ENCODE measurements at places on chromosomes 5 and 9.

- no peak for DNase-seq
Observed at GRCh38 chr9:112558978-112559377, 72.4 kb downstream of the KIAA1958 start.

DNA sequence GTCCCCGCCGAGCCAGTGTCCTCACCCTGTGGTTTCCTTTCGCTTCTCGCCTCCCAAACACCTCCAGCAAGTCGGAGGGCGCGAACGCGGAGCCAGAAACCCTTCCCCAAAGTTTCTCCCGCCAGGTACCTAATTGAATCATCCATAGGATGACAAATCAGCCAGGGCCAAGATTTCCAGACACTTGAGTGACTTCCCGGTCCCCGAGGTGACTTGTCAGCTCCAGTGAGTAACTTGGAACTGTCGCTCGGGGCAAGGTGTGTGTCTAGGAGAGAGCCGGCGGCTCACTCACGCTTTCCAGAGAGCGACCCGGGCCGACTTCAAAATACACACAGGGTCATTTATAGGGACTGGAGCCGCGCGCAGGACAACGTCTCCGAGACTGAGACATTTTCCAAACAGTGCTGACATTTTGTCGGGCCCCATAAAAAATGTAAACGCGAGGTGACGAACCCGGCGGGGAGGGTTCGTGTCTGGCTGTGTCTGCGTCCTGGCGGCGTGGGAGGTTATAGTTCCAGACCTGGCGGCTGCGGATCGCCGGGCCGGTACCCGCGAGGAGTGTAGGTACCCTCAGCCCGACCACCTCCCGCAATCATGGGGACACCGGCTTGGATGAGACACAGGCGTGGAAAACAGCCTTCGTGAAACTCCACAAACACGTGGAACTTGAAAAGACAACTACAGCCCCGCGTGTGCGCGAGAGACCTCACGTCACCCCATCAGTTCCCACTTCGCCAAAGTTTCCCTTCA, 1.4 kb downstream of the GLIS3 start:
- peak; percentile 69 for DNase-seq

- DNase-seq = no peak
Observed at GRCh38 chr9:136228107-136228875, 17.3 kb downstream of the QSOX2 start.

DNA sequence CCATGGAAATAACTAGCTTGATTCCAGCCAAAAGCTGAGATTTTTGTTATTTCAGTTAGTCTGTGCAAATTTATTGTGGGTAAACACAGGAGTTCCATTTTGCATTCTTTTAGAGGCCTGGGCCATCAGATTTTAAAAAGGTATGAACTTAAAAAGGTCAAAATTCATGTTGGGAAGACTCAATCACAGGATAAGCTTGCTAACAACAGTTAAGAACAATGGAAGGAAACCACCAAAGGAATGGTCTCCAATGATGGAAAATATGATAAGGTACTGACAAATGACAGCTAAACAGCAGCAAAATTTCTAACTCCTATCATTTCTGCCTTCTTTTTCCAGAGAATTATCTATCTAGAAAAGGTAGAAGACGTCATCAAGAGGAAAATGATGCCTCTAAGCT, 16.0 kb downstream of the ABITRAM start:
- DNase-seq = no peak

- no peak for DNase-seq
Observed at GRCh38 chr9:82891321-82891720, 171.6 kb downstream of the RASEF start.

GRCh38 chr5:79002374-79002773, 17.3 kb upstream of the ARSB start:
- no peak for DNase-seq

- DNase-seq = no peak
Observed at GRCh38 chr9:83473488-83473971, 64.7 kb downstream of the FRMD3 start.

DNA sequence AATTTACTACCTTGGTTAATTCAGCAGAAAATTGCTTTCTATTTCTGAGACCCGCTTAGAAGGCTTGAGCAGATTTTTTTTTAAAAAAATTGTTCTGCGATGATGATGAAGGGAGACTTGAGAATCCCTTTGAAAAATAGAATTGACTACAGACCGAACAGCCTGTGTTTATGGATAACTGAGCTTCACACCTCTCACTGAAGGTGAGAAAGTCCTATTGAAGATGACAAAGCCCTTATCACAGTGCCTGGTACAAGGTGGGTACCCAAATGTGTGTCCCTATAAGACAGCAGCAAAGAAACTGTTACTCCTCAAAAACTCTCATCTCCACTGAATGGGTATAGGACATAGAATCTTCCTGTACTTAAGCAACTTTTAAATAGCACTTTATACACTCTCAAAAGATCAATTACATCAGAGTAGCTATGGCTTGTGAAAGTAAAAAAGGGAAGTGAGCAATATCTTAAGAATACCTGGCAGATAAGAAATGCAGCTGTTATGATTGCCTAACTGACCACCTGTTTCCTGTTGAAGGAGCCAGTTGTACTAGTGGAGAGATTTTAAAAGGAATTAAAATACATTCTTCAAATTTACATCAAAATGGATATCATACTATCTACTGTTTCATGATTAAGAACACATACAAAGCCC, 419.7 kb downstream of the CHSY3 start:
- DNase-seq = no peak

DNA sequence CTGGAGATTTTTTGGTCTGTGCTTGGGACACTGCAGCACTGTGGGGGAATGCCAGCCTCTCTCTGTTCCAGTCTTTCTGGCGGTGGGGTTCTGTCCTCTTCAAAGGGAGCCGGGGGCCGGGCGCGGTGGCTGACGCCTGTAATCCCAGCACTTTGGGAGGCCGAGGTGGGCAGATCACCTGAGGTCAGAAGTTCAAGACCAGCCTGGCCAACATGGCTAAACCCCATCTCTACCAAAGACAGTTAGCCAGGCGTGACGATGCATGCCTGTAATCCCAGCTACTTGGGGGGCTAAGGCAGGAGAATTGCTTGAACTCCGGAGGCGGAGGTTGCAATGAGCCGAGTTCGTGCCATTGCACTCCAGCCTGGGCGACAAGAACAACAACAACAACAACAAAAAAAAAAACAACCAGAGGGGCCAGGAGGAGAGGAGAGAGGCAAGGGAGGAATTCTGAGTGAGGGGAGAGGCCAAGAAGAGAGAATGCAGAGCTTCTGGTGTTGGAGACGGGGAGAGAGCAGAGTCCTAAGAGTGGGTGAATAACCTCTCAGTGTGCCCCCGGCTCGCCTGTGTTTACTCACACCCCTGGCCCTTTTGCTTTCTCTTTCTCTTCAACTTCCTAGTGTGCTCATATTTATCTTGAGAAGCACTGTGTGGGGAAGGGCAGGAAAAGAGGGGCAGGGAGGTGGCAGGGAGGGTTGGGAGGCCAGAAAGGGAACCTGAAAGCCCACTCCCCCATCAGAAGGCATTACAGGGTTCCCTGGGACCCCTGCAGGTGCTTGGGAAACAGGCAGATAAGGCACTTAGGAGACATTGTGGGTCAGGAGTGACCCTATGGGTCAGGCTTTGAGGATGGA, 3.2 kb upstream of the SET start:
- no peak for DNase-seq

- no peak for DNase-seq
Observed at GRCh38 chr5:131386779-131387178, 122.9 kb downstream of the CDC42SE2 start.

DNA sequence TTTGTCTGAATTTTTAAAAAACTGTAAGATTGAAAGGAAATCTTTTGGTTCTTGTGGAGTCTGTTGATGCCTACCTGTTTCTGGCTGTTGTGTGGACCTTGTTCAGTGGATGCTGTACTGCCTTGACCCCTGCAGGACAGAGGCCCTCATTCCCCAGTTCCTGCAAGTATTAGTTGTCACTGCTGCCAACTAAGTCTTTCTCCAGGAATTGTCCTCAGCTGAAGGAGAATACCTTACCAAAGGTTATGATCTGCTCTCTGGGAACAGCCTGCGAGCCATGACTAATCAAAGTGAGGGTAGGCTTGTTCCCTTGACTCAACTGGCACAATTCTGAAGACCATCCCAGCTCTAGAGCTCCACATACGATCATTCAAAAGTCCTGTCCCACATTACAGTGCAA, 145.3 kb upstream of the FST start:
- no peak for DNase-seq

DNA sequence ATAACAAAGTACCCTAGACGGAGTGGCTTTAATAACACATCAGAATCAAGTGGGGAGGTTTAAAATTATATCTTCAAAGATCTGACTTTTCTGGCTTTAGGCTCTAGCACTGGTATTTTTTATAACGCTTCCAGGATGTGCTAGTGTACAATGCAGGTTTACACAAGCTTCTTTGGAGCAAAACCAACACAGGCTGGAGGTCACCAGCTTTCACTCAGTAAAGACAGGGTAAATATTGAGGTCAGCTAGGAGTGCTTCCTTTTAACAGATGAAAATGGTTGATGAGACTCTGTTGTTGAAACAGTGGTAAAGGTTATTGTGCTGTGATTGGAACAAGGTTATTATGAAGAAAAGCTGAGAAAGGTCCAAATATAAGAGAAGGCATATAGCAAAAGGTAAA, 414.2 kb downstream of the TAF11L14 start:
- no peak for DNase-seq

- DNase-seq = no peak
Observed at GRCh38 chr5:160251406-160252155, 22.3 kb downstream of the FABP6 start.

DNA sequence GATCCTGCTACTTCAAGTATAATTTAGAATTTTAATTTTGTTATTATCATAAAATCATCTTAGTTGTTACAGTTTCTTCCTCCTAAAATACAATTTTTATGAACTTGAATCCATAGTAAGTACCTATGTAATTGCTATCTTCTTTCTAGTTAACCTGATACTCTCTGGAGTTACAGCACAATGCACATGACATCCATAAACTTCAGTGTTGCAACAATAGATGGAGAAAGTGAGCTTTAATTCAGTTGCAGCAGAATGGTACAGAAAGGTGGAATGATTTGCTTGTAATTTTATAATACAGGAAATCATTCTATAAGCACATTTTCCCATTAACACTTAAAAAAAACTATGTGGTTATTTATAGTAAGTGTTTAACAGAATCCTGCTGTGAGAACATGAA, 372.0 kb downstream of the CDH9 start:
- no peak for DNase-seq

DNA sequence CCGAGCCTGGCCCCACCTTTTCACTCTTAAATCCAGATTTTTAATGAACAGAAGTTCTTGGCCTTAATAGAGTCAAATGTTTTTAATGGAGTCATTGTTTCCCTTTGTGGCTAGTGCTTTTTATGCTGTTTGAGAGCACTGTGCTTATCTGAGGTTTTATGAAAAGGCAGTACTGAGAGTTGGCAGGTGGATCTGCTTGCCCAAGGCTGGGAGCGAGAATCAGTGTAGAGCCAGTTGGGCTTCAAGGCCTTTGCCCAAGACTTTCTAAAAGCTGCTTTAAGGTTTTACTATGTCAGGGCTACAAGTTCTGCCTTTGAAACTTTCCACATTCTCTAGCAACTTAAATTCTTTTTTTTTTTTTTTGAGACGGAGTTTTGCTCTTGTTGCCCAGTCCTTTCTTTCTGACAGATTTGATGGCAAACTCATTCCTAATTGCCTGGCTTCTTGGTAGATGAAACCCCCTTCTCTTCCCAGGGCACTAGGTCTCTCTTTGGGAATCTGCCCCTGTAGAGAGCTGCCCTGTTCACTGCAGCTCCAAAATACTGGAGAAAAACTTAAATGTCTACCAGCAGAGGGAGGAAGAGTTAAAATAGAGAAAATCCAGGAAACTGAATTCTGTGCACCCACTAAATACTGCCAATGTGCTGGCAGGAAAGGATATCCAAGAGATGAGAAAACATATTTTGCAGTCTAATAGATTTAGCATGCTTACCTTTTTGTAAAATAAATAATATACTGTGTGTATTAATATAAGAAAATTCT, 36.9 kb upstream of the CDK20 start:
- no peak for DNase-seq

DNA sequence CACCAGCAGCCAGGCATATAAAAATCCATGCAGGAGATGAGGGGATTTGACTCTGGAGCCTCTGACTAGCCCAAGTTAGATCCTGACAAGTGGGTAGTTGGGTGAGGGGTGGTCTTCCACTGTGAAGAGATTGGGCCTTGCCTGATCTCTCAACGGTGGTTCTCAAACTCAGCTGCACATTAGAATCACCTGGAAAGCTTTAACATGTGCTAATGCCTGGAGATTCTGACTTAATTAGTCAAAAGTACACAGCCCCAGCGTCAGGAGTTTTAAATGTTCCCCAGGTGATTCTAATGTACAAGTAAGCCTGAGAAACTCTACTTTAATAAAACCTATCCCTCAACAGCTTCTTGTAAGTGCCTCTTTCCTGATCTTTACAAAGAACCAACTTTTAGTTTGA, 57.5 kb downstream of the GCNT4 start:
- DNase-seq = no peak

DNA sequence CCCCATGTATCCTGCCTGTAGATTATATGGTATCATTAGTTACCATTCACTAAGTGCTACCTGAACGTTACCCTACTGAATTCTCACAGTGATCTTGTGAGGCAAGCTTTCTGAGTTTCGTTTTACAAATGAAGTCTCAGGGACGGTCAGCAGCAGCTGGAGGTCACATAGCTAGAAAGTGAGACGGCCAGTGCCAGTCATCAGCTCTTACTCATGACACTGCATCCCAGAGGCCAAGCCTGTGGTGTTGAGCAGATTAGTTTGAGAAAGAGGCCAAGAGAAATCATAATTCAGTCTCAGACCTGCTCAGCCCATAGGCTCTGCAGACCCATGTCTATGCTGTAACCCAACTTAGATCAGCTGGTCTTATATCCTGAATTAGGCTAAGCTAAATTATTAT, 95.7 kb upstream of the EGFLAM start:
- no peak for DNase-seq

DNA sequence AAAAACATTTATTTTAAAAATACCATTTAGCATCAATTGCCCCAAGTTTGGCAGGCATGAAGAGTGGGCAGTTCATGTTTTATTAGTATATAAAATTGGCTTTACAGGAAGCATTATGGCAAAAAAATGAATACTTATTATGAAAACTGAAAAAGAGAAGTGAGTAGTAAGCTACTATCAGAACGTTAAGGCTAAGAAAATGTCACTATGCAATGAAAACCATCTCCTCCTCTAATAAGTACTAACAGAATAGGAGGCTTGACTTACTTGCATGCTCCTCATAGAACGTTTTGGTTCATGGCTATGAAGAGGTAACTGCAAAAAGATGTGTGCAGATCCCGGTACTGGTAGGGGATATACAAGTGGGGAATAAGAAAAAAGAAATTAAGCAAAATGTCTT, 23.6 kb downstream of the TICAM2 start:
- DNase-seq = no peak

DNA sequence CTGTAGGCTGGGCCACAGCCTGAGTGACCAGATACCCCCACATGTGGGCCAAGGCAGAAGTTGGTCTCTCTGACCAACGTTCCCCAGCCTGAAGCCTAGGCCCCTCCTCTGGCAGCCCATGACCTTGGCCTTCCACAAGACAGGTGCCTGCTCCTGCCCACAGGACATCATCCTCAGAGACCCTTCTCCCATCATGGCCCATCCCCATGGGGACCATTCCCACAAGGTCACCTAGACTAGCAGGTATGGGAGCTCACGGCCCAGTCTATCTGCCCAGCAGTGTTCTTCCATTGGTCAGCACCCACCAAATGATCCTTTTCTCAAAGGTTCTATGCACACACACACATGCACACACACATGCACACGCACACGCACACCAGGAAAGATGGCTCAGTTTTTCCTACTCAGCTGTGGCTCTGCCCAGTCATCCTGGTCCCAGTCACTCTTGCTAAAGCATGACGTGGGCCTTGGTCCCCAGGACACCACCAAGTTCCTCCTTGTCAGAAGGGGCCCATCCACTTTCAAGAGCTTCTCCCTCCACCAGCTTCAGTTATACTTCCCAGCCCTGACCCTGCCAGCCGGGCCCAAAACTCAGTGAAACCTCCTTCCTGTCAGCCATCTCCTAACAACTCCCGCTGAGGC, 65.4 kb downstream of the PAX5 start:
- DNase-seq = no peak

Measured in right forelimb (tissue), 1 donor.